ENCODE measurements at places on chromosomes 1 and 21. TPM values are rescaled to one million over a fixed set of nuclear protein-coding genes. Genes with fewer than 3 reads are reported as not detected.

Gene PLA2G2C
- not detected for total RNA-seq

Gene LCE1C
- not detected for total RNA-seq

DNA sequence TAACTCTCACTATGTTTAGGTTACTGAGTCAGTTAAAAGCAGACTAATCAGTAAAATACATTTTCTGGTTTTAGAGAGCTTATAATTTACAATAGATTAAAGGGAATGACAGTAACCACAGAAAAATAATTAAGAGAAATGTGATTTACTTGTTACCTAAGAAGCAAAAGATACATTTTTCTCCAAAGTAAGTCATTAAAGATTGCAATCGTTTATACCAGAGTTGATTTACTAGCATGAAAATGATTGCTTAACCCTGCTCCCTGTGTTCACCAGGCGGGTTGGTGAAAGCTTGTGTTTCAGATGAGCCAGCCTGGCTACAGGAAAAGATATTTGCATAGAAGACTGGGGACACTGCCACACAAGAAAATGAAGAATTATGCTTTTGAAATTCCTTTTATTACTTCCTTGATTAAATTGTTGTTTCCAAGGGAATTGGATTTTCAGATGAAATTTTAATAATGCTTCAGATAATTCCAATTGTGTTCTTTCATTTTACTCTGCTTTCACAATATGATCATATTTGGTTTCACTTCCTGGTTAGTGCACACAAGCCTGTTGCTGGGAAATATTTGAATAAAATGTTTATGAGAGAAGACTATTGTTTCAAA lies 27.9 kb downstream of the LRRC8B start:
- peaks cover 18% of the 10 kb centered on the region for H3K36me3 ChIP-seq
- DNase-seq: no peak
- no peaks in the 10 kb centered on the region for H3K27me3 ChIP-seq
- peak overlapping the region; percentile 87 for H3K27ac ChIP-seq
- peaks cover 46% of the 10 kb centered on the region for H3K4me1 ChIP-seq

Gene LEPR
- 0.51 TPM for total RNA-seq

Gene LORICRIN
- total RNA-seq: 0.59 TPM

- H3K27me3 ChIP-seq: peaks cover 12% of the 10 kb centered on the region
- H3K4me3 ChIP-seq: no peak overlapping the region
- no peak overlapping the region for H3K27ac ChIP-seq
Observed at GRCh38 chr1:109919303-109919702, 8.7 kb downstream of the CSF1 start.

DNA sequence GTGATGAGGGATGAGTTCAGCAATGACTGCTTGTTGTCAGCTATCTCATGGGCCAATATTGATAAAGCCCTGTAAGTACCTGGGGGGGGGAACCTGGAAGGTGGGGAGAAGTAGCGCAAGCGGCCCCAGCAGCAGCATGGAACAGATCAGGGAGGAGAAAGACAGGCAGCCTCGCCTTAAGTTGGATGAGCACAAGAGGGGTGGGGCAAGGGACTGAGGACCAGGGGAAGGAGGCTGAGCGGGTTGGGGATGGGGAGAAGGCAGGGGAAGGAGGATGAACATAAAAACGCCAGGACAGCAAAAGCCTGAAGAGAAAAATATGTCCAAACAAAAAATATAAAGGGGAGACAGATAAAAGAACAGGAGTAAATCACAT lies 70.6 kb downstream of the ALG14 start:
- peaks cover 3% of the 10 kb centered on the region for H3K36me3 ChIP-seq
- H3K27ac ChIP-seq: no peak overlapping the region
- H3K4me3 ChIP-seq: no peak overlapping the region
- H3K27me3 ChIP-seq: no peaks in the 10 kb centered on the region
- DNase-seq: no peak

GRCh38 chr1:54506594-54506993 lies 41.4 kb upstream of the ACOT11 start:
- no peaks in the 10 kb centered on the region for H3K4me1 ChIP-seq
- H3K27ac ChIP-seq: no peak overlapping the region
- DNase-seq: no peak
- H3K36me3 ChIP-seq: no peaks in the 10 kb centered on the region

DNA sequence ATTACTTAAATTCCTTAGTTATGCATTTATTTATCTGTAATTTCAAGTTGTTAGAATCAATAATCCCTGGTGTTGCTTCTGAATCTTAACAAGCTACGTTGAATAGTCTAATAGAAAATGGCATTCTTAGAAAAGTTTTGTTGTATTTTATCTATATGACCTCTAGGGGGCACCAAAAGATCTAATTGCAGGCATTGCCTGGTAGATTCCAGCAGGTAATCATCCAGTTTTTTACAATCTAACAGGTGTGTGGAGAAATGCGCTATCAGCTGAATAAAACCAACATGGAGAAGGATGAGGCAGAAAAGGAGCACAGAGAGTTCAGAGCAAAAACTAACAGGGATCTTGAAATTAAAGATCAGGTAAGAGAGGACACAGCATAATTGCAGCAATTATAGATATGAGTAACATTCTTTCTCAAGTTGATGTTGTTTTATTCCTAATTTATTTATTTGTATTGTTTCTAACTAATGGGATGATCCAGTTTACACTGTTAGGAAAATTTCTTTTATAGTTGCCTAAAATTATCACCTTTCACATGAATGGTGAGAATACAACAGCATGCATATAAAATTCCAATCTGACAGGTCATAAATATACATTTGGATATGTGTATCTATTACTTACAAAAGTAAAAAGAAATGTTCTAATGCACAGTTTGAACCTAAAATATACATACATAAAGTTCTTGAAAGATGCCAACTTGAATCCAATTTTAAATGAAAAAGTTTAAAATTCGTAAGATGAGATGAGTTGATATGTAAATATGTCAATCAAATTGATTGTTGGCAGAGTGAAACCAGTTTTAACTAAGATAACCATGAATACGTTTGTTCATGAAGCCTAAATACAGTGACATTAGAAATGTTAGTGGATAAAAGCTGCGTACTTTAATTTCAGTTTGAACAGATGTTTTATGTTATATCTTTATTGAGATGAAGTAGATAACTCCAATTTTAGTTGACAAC lies 88.4 kb downstream of the SDCCAG8 start:
- H3K27ac ChIP-seq: no peak overlapping the region
- H3K36me3 ChIP-seq: peaks cover 32% of the 10 kb centered on the region
- no peaks in the 10 kb centered on the region for H3K4me1 ChIP-seq
- no peaks in the 10 kb centered on the region for H3K27me3 ChIP-seq

DNA sequence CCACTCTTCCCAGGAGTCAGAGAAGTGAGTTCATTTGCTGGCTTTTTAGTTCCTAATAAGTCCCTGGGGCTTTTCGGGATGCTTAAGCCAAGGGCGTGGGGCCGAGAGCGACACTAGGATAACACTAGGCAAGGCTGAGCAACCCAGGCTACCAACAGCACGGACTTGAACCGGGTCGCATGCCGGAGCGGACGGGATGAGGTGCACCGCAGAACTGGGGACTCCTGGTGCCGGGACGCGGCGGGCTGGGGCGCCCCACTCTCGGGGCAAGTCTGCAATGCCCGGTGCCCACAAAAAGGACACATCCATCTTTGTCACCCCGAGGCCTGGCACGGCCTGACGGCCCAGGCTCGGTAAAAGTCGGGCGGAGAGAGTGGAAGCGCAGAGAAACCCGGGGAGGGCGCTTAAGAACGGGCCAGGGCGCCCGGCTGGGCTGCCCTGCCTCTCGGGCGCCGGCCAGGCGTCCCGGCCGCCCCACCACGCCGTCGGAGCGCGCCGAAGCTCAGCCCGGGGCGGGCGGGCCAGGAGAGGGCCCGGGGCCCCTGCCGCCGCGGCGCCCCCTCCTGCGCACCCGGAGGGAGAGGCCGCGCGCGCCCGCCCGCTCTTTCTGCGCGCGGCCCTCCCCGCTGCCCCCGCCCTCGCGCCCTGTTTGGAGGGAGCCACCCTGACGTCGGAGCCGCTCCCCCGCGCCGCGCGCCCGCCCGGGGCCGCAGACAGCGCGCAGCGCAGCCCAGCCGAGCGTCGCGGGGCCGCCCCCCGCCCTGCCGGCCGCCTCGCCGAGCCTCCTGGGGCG lies at the start of gene NBL1:
TSS of gene NBL1 (plus strand) at position 710 of the 793 bp plus-strand sequence. CDS start 10,720 bp downstream, outside the sequence.
- peaks cover 12% of the 10 kb centered on the region for H3K4me1 ChIP-seq
- DNase-seq: peak; percentile 38
- no peaks in the 10 kb centered on the region for H3K36me3 ChIP-seq
- H3K4me3 ChIP-seq: peak within 1 kb of the TSS; percentile 87
- H3K27ac ChIP-seq: no peak within 1 kb of the TSS

Gene ZBED6
- 31.4 TPM for total RNA-seq

Gene COL6A1
- 0.11 TPM for total RNA-seq

Gene CPTP
- 13.8 TPM for total RNA-seq

Gene EVA1C
- total RNA-seq: 0.20 TPM

Gene RIMS3
- 5.5 TPM for total RNA-seq

- peaks cover 5% of the 10 kb centered on the region for H3K4me1 ChIP-seq
- DNase-seq: no peak
- H3K27ac ChIP-seq: no peak overlapping the region
- H3K36me3 ChIP-seq: peaks cover 53% of the 10 kb centered on the region
- no peak overlapping the region for H3K4me3 ChIP-seq
- H3K27me3 ChIP-seq: no peaks in the 10 kb centered on the region
Observed at GRCh38 chr1:246617156-246617555, 50.9 kb downstream of the CNST start.

Gene QSOX1
- 12.9 TPM for total RNA-seq

DNA sequence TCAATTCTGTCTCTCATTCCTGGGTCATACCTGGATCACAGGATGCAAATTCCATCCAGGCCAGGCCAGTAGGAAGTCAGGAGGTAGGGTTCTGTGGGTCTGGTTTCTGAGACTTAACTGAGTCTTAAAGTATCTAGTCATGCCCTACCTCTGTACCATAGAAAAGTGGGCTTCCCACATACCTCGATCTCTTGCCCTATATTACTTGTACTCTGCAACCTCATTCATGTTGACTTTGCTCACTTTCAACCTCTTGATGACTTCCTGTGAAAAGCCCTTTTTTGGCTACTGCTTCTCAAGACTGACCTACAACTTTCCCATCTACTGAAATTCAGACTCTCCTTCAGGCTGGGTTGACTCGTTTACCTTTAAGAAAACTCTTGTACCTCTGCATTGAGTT lies 128.9 kb upstream of the C8B start:
- no peak for DNase-seq
- peaks cover 3% of the 10 kb centered on the region for H3K27me3 ChIP-seq
- H3K27ac ChIP-seq: no peak overlapping the region
- no peaks in the 10 kb centered on the region for H3K4me1 ChIP-seq
- H3K36me3 ChIP-seq: no peaks in the 10 kb centered on the region
- no peak overlapping the region for H3K4me3 ChIP-seq

Gene HJV
- not detected for total RNA-seq

DNA sequence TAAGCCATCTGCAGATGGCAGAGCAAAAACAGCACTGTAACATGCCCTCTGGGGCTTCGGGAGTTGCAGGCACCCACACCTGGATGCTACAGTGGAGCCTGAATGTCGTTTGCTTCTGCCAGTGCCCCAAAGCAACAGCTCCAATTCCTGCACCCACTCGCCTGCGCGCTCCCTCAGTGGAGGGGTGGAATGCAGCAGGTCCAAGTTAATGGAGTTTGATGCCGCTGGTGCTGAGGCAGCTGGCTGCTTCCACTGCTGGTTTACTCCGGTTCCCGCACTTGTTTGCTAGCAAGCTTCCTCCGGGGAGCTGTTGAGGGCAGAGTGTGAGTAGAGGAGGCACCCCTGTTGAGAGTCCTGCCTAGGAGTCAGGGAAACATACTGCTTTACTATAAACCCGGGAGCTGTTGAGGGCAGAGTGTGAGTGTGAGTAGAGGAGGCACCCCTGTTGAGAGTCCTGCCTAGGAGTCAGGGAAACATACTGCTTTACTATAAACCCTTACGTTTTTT lies 584.0 kb upstream of the TMPRSS15 start:
- no peak for DNase-seq
- no peak overlapping the region for H3K4me3 ChIP-seq
- no peaks in the 10 kb centered on the region for H3K4me1 ChIP-seq
- no peaks in the 10 kb centered on the region for H3K27me3 ChIP-seq

Gene OR2T2
- 4.1 TPM for total RNA-seq

GRCh38 chr21:29022166-29022565 lies 2.3 kb upstream of the USP16 start:
- no peaks in the 10 kb centered on the region for H3K27me3 ChIP-seq
- DNase-seq: no peak
- H3K27ac ChIP-seq: no peak overlapping the region
- H3K4me3 ChIP-seq: no peak overlapping the region

- H3K4me3 ChIP-seq: no peak overlapping the region
- H3K4me1 ChIP-seq: peaks cover 6% of the 10 kb centered on the region
- no peaks in the 10 kb centered on the region for H3K27me3 ChIP-seq
- H3K36me3 ChIP-seq: no peaks in the 10 kb centered on the region
- DNase-seq: no peak
Observed at GRCh38 chr1:232725305-232726047, 79.7 kb upstream of the MAP10 start.

DNA sequence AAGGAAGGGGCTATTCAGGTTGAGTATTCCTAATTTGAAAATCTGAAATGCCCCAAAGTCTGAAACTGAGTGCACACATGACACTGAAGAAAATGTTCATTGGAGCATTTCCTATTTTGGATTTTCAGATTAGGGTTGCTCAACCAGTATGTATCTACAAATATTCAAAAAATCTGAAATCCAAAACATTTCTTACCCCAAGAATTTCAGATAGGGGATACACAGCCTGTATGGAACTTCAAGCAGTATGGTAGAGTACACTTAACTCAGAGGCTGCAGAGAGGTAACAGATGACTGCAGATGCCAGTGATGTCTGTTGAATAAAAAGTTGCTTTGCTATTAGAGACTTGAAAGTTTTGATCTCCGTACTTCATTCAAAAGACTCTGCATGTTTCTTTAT lies 19.0 kb downstream of the YTHDF2 start:
- no peak overlapping the region for H3K27ac ChIP-seq
- H3K36me3 ChIP-seq: peaks cover 36% of the 10 kb centered on the region
- no peak for DNase-seq
- H3K27me3 ChIP-seq: no peaks in the 10 kb centered on the region
- peaks cover 26% of the 10 kb centered on the region for H3K4me1 ChIP-seq
- no peak overlapping the region for H3K4me3 ChIP-seq

DNA sequence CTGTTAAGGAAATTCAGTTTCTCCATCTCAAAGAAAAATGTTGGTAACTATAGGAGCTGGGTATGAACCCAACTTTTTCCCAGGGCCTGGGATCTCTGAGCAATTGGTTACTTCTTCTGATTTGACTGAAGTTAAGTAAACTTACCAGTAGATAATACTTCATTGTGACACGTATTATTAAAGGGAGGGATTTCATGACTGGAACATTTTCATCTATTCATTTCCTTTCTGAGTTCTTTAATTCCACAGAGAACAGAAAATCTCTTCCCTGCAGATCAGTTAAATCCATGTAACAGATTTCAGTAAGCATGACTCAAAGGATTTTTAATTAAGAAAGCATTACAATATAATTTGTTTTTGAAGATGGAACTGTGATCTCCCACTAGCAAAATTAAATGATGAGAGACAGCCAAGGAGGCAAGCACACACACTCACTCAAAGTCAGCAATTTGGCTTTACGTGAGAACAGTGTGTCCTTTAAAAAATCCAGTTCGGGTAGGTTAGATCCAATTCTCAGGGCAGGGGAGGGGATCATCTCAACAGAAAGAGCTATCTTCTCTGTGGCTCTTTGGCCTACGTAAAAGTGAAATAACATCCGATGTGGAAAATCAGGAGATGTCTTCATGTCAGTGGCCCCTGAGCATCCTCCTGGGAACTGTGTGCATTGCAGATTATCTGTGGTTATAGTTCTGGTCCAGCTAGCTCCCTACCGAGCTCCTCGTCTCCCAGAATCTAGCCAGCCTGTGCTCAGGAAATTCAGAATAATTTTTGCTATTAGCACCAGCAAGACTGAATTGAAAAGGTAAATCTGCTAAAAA lies 10.8 kb upstream of the MYOC start:
- no peak for DNase-seq
- no peak overlapping the region for H3K27ac ChIP-seq
- no peaks in the 10 kb centered on the region for H3K27me3 ChIP-seq
- no peaks in the 10 kb centered on the region for H3K36me3 ChIP-seq
- H3K4me1 ChIP-seq: no peaks in the 10 kb centered on the region
- H3K4me3 ChIP-seq: no peak overlapping the region

Gene WNT2B
- 1.4 TPM for total RNA-seq

Data from activated B cell treated with CpG ODN at 0.5 μM for 24 hours (primary cell).